ENCODE measurements at places on chromosomes 6 and 20.
A peak's percentile ranks its signal among the peaks of the same experiment; 100 is the strongest.

DNA sequence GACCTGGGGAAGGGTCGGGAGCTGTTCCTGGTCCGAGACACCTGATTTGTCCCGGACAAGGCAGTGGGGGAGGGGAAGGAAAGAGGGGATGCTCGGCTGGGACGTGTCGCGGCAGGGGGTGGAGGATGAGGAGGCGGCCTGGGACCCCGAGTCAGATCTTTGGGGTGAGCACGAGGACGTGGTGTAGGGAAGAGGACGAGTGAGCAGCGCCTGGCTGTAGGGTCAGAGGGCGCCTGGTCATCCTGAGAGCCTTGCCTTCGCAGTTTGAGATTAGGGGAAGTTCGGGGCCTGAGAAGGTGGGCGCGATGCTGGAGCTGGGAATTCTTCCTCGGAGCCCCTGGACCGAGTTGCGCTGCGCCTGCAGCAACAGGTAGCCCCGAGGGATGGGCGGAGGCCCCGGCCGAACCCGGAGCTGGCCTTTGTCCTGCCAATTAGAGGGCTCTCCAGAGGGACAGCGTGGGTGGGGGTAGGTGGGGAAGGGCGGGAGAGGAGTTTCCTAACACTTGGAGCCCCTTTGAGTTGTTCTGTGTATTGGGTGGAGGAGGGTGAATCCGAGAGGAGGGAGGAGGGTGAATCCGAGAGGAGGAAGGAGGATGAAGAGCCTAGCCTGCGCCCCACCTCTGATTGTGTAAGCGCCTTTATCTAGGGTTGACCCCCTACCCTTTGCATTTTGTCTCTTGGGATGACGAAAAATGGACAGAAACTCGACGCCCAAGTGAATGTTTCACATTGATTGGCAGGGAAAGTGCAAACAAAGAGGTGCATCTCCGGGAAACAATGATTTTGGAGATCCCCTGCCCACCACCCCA lies 72.0 kb downstream of the SOX4 start:
- no peak for DNase-seq

GRCh38 chr6:56440551-56440981 lies 193.2 kb upstream of the COL21A1 start:
- DNase-seq = peak; percentile 6

DNA sequence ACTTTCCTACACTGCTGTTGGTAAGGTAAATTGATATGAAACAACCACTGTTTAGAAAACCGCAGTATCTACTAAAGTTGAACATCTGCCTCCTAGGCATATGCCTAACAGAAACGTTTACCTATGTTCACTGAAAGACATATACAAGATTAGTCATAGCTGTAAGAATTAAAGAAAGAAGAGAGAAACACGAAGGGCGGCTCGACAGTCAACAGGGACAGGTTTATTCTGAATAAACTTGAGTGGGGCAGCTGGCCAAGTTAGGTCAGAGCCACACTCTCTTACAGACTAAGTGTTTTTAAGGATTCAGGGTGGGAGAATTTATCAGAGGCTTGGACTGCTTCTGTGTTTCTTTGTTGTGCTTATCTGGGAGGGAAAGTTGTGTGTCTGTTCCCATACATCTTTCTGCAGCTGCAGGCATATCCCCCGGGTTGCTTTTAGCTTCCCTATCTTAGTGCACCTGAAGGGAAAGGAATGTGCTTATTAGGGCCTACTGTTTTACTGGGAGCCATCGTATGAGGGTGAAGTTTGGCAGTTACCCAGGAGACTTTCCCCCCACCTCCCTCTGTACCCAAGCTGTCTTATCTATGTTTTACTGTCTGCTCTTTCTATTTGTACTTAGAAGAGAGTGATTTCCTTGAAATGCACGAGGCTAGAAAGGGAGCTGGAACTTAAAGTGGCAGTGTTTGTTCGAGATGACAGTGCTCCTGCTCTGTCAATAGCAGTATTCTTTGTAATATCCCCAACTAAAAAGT lies 20.4 kb downstream of the PROCR start:
- no peak for DNase-seq

- no peak for DNase-seq
Observed at GRCh38 chr6:166728884-166729530, 102.0 kb upstream of the RPS6KA2 start.

- DNase-seq = no peak
Observed at GRCh38 chr6:135195041-135195440, 13.9 kb downstream of the MYB start.

- no peak for DNase-seq
Observed at GRCh38 chr6:130259140-130259539, 36.4 kb upstream of the SAMD3 start.

GRCh38 chr20:41437836-41438235 lies 71.2 kb upstream of the EMILIN3 start:
- DNase-seq = no peak

DNA sequence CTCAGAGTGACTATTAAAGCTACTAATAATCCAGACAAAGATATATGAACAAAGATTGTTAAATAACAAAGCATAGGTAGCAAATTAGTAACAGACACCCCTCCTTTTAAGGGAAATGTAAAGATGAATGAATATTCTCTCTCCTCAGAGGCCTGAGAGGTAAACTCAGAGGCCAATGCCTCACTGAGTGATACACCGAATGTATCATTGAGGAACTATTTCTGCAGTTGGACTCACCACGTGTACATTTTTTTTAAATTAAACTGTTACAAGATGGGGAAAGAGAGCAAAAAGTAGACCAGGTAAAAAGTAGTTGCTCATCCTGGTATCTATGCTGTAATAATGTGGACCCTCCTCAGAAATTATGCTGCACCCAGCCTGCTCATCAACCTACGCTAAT lies 72.3 kb upstream of the IPCEF1 start:
- no peak for DNase-seq

DNA sequence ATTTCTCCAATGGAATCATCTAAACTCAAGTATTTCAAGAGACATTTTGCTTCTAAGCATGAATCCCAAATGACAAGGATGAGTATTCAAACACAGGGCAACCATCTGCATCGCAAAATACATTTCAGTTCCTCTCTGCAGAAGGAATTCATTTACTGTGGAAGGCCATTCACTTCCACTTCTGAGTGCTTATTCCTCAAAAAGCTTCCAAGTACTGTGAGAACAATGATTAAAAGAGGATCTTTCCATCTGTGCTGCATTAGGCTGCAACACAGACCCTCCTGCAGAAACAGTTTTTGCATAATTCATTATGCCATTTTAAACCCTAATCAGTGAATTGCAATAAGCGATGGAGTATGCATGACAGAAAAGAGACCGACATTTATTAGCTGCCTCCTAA lies 52.5 kb downstream of the ARHGAP18 start:
- DNase-seq = no peak

DNA sequence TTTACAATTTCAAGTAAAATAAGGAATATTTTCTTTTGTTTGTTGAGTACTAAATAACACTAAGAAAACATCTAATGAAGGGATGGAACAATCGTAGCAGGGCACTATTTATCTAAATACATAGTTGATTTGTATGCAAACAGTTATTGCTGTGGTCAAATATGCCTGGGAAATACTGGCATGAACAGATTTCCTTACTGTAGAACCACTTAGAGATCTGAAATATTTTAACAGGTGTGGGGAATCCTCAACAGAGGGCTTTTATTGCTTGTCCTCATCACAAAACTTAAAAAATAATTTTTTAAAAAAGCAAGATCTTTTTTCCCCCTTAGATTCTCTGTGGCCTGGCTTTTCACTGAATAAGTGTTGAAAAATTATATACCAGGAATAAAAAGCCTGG lies 233.0 kb upstream of the FAM83B start:
- DNase-seq = no peak

- DNase-seq = no peak
Observed at GRCh38 chr6:64249115-64249514, 613.5 kb downstream of the PHF3 start.

DNA sequence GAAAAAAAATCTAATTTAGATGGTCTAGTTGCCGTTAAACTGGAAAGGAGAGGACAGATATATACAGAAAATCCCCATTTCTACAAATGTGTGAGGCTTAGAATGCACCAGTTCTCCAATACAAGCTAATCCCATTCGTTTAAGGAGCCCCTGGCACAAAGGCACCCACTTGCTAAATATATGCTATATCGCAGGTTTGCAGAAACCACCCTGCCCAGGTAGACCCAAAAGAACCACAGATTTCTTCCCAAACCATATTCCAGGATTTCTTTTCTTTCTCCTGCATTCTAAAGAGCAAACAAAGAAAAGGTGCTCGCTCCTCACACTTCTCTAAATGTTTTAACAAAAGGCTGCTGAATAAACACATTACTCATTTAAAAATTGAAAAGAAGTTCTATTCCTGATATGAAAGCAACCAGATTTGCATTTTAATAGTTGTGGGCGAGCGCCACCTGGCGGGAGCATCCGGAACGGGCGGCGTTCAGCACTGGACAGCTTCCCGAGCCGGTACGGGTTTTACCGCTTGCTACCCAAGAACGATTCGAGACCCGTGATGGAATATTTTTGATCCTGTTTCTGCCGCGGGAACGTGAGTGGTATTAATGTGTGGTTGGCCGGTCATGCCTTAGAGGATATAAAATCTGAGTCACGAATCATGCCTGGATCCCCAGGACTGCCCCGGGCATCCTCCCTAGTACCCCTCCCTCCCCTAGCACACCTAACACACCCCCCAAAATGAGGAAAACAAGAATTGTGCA lies 2.1 kb downstream of the PTPRT start:
- DNase-seq = peak; percentile 38

- no peak for DNase-seq
Observed at GRCh38 chr20:58710481-58711265, 18.1 kb downstream of the NPEPL1 start.

GRCh38 chr6:34867484-34867883 lies 20.4 kb downstream of the TAF11 start:
- DNase-seq = no peak

DNA sequence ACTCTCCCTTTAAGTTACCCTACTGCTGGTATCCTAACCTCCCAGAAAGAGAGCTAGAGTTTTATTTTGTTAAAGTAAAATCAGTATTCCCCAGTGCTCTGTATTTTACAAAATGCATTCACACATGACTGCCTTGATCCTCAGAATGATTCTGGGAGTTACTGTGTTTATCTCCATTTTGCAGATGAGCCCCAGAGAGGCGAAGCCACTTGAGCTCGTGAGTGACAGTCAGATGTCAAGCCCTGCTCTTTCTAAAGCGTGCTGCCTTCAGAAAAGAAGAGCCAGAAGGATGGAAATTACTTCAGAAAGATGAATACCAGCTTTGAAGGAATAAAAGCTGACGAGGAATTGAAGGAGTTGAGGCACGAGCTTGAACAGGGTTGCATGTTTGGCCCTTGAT lies 14.1 kb upstream of the OSER1 start:
- no peak for DNase-seq

DNA sequence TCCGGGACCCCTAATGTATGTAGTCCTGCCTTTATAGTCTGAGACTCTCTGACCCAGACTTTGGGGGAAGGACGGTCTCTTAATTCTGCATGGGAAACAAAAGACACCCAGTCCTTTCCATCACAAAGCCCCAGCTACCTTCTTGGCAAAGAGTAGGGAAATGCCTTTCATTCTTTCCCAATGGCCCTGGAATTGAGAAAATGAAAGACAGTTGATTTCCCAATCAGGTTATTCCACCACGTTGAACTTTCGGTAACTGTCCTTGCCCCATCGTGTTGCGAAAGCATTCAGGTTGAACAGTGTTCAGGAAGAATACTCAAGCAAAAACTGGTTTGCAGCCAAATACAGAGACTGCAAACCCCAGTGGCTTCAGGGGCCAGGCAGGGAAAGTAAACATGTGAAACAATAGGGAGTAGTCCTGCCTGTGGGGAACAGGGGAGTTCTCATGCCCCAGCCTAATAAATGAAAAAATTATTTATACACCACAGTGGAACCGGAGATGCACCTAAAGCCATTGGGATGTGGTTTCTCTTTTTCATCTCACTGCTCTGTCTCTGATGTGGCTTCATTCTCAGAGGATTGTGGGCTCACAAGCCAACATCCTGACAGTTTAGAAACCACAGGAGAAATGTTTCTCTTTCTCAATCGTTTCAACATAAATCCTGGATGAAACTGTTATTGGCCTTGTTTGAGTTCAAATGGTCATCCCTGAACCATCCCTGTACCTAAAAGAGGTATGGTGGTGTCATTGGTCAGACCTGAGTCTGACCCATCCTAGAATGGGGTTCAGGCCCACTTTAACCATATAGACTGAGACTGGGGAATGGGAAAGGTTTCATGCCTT lies 44.2 kb upstream of the SLC9A8 start:
- DNase-seq = peak; percentile 53

DNA sequence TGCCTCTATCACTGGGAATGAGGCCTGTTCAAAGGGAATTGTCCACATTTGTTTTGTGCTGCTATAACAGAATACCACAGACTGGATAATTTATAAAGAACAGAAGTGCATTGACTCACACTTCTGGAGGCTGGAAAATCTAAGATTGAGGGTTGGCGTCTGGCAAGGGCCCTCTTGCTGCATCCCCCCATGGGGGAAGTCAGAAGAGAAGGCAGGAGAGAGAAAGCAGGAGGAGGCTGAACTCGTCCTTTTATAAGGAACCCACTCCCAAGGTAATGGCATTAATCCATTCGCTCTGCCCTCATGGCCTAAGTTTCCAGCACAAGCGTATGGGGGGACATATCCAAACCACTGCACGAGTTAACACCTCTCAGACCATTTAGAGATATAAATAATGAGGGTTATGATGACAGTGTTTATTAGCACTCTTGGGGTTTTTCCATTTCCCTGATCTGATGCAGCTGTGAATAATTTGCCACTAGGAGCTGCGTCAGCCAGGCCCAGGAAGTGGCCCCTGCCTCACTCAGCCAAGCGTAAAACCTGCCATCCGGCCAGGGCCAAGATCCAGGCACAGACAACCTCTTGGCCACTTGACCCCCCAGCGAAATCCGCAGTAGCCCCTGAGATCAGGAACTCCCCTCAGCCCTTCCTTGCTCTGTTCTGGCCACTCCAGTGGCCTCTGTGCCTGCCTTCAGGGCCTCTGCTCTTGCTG lies 14.2 kb upstream of the SLCO4A1 start:
- DNase-seq = no peak

DNA sequence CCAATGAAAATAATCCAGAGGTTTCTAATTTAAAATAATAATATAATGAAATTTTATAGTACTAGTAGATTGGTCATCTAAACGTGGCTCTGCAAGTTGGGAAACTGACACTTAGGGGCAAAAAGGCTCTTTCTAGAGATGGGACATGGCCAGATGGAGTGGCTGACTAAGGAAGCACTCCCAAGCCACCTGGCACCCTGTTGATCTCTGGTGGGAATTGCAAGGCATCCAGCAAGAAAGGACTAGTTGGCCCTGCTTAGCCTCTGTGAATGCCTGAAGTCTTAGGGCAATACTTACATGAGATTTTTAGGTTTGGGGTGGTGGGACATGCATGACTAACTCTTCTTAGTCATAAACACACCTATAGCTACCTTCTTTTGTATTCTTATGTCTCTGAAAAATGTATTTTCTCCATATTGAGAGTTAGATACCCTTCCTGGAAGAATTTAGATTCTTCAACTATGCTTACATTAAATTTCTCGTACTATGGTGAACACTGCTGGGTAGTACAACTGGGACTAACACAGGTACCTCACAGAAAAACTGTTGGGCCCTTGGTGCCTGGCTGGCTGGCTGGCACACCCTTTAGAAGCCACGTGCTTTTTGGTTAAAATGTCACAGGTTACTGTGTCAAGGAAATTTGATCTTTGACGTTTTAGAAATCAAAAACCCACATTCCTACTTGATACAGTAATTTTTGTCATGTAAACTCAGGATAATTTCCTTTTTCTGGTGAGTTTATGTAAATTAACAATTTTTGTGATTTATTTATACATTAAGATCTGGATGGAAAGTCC lies 25.0 kb upstream of the SH3BGRL2 start:
- DNase-seq = no peak

All from LoVo (cell line).